ENCODE measurements at places on chromosomes 3 and 15.

DNA sequence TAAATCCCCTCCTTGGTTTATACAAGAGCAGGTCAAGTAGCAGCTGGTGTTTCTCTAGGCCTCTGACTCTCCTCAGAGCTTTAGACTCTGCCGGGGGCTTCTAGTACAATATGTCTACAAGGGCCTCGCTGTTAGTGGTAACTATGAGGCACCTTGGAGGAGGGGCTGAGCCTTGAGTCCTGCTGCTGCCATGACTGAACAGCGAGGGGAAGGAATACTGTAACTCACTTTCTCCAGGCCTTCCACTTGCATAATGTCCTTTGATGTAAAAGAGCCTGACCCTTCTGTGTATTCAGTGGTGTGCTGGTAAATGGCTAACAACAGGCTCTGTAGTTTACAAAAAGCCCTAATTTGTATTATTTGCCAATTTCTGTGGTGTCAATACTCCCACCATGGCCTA, 27.8 kb downstream of the DRD3 start:
- DNase-seq = no peak

- DNase-seq = no peak
Observed at GRCh38 chr3:69200384-69201068, 78.1 kb upstream of the LMOD3 start.

GRCh38 chr15:28975766-28976179, 90.0 kb downstream of the APBA2 start:
- no peak for DNase-seq

DNA sequence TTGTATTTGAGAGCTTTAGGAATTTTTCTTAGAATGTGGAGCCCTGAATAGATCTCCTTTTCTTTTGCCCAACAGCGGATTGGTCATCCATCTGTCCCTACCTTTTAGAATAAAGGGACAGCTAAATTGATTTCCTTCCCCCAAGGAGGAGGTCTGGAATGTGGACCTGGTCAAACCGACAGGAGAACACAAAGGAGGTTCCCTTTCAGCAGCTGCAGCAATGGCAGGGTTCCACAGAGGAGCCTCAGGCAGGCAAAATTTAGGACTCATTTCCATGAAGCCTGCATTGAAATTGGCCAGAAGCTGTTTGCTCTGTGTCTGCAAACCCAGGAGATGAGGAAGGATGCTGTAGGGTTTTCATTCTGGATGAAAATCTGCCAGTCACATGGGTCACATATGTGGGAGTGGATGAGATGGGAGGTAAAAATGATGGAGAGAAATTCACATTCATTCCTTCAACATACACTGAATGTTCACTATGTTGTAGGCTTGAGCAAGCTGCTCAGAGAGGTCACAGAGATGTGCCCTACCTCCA, 77.3 kb downstream of the LRTM1 start:
- no peak for DNase-seq

- DNase-seq = no peak
Observed at GRCh38 chr3:43104660-43105595, 951 bp downstream of the POMGNT2 start.

DNA sequence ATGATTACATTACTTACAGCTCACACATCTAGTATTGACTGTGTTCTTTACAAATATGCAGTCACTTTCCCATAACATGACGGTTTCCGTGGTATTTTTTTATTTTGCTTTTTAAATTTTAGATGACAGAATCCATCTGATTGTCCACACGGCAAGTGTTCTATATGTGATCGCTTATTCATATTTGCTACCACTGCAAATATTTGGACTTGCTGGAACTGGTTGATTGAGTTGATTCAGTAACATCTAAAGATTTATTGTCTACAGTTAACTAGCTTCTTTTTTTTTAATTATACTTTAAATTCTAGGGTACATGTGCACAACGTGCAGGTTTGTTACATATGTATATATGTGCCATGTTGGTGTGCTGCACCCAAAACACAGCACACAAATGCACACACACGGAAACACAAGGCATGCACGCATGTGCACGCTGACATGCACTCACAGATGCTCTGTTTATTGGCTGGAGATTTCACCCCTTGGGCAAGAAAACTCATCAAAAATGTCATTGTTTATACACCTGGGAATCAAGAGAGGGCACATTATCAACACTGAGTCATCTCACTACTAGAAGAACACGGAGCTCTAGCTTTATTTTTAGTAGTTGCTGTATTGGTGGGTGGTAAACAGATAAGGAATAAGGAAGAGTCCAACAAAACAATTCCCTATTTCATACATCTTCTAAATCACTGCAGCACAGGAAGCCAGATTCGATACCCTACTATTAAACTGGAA, 16.4 kb downstream of the ARRDC4 start:
- DNase-seq = no peak

GRCh38 chr3:188814581-188814980, 357.2 kb upstream of the TPRG1 start:
- DNase-seq = no peak

GRCh38 chr3:140552403-140552802, 125.5 kb upstream of the TRIM42 start:
- DNase-seq = no peak

GRCh38 chr3:71304684-71305083, 278.8 kb downstream of the FOXP1 start:
- no peak for DNase-seq

DNA sequence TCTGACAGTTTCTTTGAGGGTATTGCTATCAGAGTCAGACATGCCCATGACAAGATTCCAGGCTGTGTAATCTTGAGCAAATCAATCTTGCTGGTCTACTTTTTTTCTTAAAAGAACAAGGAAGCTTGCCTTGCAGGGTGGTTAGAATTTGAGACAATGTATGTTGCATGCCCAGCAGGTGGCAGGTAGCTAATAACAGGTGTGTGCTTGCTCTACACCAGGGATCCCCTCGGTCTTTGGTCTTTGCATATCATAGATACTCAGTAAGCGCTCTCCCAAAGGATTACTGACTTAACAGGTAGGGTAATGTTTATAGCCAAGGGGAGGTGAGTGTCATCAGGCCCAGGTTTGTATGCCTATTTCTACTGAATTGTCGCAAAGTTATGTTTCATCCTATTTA, 37.3 kb downstream of the CACNA1D start:
- DNase-seq = no peak

- DNase-seq = no peak
Observed at GRCh38 chr15:69576035-69576526, 123.5 kb downstream of the RPLP1 start.

- DNase-seq = no peak
Observed at GRCh38 chr3:60659098-60659497, 592.2 kb downstream of the FHIT start.

GRCh38 chr15:37981775-37982174, 47.3 kb downstream of the TMCO5A start:
- no peak for DNase-seq

DNA sequence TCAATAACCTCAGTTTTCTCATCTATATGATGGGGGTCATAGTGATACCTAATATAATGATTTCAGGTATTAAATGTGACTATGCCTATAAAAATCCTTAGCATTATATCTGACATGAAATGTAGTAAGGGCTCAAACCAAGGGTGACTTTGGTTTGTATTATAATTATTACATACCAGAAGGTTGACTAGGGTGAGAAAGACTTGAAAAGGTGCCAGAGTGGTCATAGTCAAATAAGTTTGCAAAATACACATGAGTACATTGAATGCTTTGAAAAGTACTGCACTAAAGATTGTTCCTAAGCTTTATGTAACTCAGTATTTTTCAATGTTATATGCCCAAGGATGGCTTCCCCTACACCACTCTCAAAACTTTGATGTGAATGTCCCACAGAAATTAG, 297.2 kb downstream of the ARPP21 start:
- no peak for DNase-seq

GRCh38 chr3:122843604-122844003, 48.7 kb downstream of the SLC49A4 start:
- DNase-seq = no peak

GRCh38 chr15:49989498-49989897, 129.5 kb downstream of the ATP8B4 start:
- no peak for DNase-seq

- DNase-seq = no peak
Observed at GRCh38 chr15:85556618-85556895, 176.2 kb downstream of the AKAP13 start.

DNA sequence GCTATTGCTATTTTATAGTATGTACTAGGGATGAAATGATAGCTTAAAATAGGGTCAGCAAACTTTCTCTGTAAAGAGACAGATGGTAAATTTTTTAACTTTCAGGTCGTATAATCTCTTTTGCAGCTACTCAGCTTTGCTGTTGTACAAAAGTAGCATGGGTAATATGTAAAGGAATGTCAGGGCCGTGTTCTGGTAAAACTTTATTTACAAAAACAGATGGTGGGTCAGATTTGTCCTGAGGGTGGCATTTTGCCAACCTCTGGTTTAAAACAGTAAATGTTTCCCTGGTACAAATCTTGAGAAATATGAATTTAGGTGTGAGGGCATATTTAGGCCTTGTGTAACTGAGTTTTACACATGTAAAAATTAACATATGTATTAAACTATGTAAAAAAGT, 18.6 kb downstream of the NMD3 start:
- no peak for DNase-seq

DNA sequence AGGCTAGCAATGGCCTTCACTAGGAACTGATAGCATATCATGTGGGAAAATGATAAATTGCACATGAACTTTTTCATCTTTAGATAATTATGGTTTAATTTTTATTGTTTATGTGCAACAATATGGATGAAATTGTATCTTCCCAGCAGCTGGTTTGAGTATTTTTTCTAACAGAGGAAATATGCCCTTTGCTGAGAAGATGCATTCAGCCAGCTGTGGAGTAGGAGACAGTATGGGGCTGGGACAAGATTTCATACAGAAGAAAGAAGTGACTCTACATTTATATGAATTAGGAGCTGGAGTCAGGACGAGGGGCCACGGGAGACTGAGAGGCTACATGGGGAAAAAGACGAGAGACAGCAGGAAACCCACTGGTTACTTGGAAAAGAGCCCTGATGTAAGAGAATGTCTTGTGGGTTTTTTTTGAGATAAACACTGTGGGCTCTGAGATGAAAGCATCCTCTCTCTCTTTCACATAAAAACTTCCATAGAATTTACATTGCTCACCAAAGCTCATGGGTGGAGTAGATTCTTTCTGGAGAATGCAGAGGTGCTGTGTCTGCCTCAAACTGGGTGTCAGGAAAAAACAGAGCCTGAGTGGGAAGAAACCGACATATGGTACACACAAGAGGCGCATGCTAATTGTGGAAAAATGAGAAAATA, 115.2 kb upstream of the PDZRN3 start:
- no peak for DNase-seq

DNA sequence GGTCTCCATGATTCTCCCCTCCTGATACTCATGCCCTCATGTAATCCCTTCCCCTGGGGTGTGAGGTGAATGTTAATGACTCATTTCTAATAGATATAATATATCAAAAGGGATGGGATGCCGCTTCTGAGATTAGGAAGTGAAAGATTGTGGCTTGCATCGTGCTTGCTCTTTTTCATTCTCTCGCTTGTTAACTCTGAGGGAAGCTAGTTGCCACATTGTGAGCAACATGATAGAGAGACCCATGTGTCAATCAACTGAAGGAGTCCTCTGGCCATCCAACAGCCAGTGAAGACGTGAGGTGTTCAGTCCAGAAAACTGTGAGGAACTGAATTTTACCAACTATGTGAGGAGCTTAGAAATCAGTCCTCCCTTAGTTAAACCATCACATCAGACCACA, 28.9 kb upstream of the DRD3 start:
- no peak for DNase-seq

- DNase-seq = no peak
Observed at GRCh38 chr3:197720694-197721093, 16.0 kb downstream of the RUBCN start.

GRCh38 chr3:51975852-51976549, 1.1 kb downstream of the ABHD14A start:
- DNase-seq = peak; percentile 89

GRCh38 chr3:175729466-175729865, 870.3 kb downstream of the NAALADL2 start:
- no peak for DNase-seq

DNA sequence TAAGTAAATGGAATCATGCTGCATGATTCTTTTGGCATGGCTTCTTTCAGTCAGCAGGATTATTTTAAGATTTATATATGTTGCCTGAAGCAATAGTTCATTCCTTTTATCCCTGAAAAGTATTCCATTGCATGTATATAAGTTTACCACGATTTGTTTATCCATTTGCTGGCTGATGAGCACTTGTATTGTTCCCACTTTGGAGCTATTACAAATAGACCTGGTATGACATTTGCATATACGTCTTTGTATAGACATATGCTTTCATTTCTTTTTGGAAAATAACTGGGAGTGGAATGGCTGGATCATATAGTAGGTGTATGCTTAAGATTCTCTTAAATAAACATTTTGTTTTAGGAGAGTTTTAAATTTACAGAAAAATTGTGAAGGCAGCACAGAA, 79.3 kb upstream of the CBLB start:
- DNase-seq = no peak

GRCh38 chr3:37993460-37993819, 2.9 kb downstream of the VILL start:
- DNase-seq = no peak

DNA sequence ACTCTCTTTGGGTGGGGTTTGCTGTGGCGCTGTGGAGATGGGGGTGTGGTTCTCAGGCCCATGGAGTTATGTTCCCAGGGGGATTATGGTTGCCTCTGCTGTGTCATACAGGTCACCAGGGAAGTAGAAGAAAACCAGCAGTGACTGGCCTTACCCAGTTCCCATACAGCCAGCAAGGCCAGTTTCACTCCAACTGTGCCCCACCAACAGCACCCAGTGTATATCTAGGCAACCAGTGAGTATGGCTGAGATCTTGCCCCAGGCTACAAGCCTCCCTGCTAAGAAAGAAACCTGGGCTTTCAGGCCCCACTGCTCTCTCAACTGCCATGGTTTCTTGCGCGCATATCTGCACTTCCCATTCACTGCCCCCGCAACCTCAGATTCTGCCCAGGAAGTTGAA, 31.4 kb upstream of the RARB start:
- no peak for DNase-seq

- DNase-seq = no peak
Observed at GRCh38 chr15:31387479-31388118, 61.0 kb downstream of the KLF13 start.

- DNase-seq = no peak
Observed at GRCh38 chr3:87122766-87123165, 104.3 kb upstream of the CHMP2B start.

GRCh38 chr3:72818092-72818773, 30.0 kb downstream of the SHQ1 start:
- DNase-seq = no peak

GRCh38 chr3:184542577-184542976, 19.0 kb upstream of the EPHB3 start:
- DNase-seq = no peak

DNA sequence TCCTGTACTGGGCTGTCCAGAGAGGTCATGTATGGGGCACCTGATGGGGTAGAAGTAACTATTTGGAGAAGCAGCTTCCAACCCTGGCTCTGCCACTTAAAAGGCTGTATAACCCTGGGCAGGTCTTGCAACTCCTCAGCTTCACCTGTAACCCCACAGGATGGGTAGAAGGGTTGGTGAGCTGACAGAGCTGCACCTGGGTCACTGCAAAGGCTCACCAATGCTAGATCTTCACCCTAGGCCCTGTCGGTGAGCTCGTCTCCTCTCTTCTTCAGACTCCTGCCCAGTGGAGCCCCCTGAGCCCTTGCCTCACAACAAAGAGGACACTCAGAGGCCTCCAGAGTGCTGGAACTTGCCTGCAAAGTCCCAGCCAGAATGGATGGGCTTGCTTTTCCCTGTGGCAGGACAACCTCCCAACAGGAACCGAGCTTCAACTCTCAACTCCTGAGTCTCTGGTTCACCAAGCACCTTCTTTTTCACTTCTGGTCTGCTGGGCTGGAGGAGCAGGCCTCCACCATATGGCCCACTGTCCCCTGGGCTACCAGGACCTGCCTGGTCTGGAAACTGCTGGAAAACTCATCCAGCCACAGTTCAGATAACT, 45.9 kb downstream of the XXYLT1 start:
- DNase-seq = peak; percentile 64
